ENCODE measurements at places on chromosomes 16 and 17.

DNA sequence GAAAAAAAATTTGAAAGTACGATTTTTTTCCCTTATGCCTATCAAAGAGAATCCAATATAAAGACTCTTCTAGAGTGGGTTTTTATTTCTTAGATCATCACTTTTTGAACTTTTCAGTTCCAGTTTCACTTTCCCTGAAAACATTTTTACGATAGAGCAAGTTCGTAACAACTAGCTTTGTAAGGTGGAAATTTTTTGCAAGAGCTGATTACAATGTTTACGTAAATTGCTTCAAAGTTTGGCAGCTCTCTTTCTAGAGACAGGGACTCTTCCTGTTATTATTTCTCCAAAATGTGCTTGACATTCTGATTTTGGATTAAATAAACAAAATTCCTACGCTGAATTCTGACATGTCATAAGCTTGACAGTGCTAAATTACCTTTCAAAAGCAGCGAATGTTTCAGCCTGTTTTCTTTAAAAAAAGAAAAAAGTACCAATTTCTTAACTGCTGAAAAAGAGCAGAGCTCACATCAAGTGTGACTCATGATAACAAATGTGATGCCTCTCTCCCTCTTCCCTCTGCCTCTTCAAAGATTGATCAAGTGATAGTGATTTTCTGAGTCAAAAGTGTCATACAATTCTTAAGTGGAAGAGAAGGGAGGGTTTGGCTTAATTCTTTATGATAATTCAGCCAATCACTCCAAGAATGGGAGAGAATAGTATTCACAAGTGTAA, 175.2 kb downstream of the KCNJ2 start:
- peak overlapping the region; percentile 35 for H3K4me3 ChIP-seq
- peak overlapping the region; percentile 55 for H3K27ac ChIP-seq
- peaks cover 11% of the 10 kb centered on the region for H3K4me1 ChIP-seq
- peaks cover 4% of the 10 kb centered on the region for H3K27me3 ChIP-seq
- DNase-seq, result no peak

DNA sequence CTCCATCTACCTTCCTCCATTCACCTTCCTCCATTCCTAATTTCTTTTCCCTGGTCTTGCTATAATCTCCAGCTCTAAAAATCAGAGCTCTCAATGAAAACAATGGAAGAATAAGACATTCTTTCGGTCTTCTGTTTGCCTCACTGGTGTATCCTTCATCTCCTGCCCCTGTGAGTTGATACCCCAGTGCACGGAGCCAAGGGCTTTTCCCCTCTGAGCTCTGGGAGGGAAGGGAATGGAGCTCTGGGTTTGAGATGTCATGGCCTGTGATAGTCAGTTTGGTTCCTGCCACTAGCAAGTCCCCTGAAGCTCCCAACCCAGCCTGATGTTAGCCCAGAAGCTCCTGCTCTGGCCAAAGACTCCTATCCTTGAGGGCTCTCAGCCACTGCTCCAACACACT, 36.6 kb upstream of the DNAH9 start:
- H3K27me3 ChIP-seq, result no peaks in the 10 kb centered on the region
- no peaks in the 10 kb centered on the region for H3K36me3 ChIP-seq
- DNase-seq, result no peak
- H3K4me3 ChIP-seq, result no peak overlapping the region
- H3K4me1 ChIP-seq, result no peaks in the 10 kb centered on the region
- H3K27ac ChIP-seq, result no peak overlapping the region

GRCh38 chr16:90083139-90083538, 6.0 kb upstream of the PRDM7 start:
- H3K27me3 ChIP-seq, result peaks cover 5% of the 10 kb centered on the region
- peak overlapping the region; percentile 85 for H3K4me3 ChIP-seq
- DNase-seq, result peak; percentile 12
- no peaks in the 10 kb centered on the region for H3K36me3 ChIP-seq

DNA sequence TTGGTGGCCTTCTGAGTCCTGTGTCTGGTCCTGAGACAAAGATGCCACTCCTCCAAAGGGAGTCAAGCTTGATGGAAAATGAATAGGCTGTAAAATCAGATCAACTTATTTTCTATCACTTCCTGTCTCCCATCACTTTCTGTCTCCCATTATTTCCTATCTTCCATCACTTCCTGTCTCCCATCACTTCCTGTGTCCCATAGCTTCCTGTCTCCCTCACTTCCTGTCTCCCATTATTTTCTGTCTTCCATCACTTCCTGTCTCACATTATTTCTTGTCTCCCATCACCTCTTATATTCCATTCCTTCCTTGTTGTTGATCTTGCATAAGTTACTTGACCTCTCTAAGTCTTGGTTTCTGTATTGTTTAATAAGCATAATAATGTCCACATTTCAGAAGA, 418.5 kb upstream of the EEF2KMT start:
- peaks cover 1% of the 10 kb centered on the region for H3K27me3 ChIP-seq
- no peak overlapping the region for H3K27ac ChIP-seq
- DNase-seq, result no peak
- H3K36me3 ChIP-seq, result no peaks in the 10 kb centered on the region

DNA sequence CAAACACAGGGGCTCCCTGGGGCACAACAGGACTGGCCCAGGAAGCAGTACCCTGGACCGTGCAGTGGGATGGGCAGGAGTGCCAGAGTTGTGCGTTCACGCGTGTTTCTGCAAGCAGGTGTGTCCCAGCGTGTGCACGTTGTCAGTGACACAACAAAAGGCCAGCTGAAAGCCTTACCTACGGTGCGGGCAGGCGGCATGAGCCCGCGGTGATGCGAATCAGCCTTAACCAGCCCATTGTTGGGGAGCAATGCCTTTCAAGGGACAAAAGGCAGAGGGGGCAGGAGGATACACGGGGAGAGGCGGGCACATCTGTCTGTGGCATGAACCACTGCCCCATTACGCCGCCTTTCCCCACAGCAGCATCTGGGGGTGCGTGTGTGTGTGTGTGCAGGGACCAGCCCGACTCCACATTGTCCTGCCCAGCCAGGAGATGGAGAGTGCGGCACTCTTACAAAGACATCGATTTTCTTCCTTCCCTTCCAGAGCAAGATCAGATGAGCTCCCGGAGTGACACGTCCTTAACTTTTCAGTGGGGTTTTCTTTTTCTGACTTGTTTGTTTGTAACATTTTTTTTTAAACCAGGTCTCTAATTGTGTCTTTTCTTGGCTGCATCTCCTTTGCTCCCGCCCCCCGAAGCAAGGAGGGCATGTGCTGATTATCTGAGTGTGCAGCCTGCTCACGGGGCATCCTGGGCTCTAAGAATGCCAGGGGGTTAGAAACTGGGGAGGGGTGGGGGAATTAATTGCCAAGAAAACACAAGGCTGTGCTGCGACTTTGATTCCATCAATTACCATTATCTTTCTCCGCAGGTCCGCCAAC, 158.1 kb downstream of the ZNF423 start:
- H3K27ac ChIP-seq, result no peak overlapping the region
- no peaks in the 10 kb centered on the region for H3K4me1 ChIP-seq
- H3K36me3 ChIP-seq, result no peaks in the 10 kb centered on the region
- H3K4me3 ChIP-seq, result no peak overlapping the region
- H3K27me3 ChIP-seq, result peaks cover 12% of the 10 kb centered on the region
- no peak for DNase-seq

DNA sequence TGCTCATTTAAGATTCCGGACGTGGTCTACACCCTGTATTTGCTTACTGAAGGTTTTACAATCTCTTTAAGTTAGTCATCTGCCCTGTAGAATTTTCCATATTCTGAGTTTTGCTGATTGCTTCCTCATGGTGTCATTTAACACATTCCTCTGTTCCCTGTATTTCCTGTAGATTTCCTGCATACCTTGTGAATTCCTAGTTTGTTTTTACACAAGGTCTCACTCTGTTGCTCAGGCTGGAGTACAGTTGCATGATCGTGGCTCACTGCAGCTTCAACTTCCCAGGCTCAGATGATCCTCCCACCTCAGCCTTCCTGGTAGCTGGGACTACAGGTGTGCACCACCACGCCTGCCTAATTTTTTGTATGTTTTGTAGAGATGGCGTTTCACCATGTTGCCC, 66.8 kb downstream of the CMIP start:
- no peak for DNase-seq
- no peaks in the 10 kb centered on the region for H3K36me3 ChIP-seq
- no peak overlapping the region for H3K4me3 ChIP-seq
- no peaks in the 10 kb centered on the region for H3K27me3 ChIP-seq

DNA sequence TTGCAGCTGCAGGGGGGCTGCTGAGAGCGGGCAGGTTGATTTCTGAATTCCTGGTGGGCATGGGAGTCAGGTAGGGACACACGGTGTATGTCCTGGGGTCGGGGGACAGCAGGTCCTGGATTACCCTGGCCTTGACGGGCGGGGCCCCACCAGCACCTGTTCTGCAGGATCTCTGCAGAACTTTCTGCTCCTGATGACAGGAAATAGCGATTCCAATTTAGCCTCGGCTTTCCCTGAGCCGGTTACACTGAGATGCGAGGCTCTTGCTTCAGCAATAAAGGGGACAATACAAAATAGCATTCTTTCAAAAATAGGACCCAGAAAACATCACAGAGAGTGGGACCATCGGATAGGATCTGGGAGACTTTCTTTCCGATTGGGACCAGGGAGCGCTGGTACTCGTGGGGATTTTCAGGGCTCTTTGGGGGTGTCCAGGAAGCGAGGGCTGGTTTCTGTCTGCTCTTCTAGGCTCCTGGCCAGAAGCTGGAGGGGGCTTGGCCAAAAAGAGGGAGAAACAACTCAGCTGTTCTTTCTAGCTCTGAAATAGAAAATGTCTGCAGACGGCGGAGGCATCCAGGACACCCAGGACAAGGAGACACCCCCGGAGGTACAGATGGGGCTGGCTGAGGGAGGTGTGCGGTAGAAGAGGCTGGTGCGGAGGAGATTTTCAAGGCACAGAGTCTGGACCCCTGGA, 642 bp downstream of the ZNF205 start:
- no peaks in the 10 kb centered on the region for H3K4me1 ChIP-seq
- H3K27ac ChIP-seq, result no peak overlapping the region
- no peak overlapping the region for H3K4me3 ChIP-seq
- no peaks in the 10 kb centered on the region for H3K36me3 ChIP-seq
- peaks cover 8% of the 10 kb centered on the region for H3K27me3 ChIP-seq

DNA sequence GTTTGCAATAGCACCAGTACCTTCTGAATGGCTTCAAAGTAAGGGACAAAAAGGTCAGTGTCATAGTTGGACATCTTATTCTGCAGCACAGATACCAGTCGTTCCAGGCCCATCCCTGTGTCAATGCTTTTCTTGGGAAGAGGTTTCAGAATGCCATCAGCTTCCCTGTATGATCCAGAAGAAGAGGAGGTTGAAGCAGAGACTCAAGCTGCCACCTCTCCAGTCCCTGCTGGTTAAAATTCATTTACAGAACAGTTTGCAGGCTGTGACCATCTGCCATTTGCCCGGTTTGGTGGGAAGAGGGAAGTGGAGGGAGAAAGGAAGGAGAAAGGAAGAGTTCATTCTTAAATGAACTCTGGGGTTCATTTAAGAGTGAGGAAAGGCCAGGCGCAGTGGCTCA, 18.4 kb upstream of the EXOSC6 start:
- H3K36me3 ChIP-seq, result peaks cover 62% of the 10 kb centered on the region
- no peaks in the 10 kb centered on the region for H3K4me1 ChIP-seq
- no peak overlapping the region for H3K27ac ChIP-seq
- no peaks in the 10 kb centered on the region for H3K27me3 ChIP-seq
- H3K4me3 ChIP-seq, result no peak overlapping the region
- no peak for DNase-seq

DNA sequence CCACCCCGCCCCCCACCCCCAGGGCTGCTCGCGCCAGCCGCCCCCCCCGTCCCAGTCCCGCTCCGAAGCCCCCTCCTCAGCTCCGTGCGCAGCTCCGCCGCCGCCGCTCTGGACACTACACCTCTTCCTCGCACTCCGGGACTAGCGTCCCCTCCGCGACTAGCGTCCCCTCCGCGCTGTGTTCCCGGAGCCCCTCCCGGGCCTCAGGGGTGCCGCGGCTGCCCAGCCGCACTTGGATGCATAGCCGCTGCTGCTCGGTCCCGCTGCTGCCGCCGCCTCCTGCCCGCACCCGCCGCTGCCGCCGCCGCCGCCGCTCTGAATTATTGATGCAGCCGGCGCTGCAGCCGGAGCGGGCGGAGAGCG, at the start of gene CBLN1:
Gene CBLN1 (minus strand): TSS at position 359 of the 363 bp plus-strand sequence. CDS start 373 bp downstream, outside the sequence.
- H3K27me3 ChIP-seq, result peaks cover 65% of the 10 kb centered on the region
- peaks cover 12% of the 10 kb centered on the region for H3K4me1 ChIP-seq
- DNase-seq, result no peak
- H3K4me3 ChIP-seq, result peak within 1 kb of the TSS; percentile 38

GRCh38 chr17:63842173-63842539, 329 bp downstream of the SMARCD2 start:
- H3K36me3 ChIP-seq, result peaks cover 6% of the 10 kb centered on the region
- DNase-seq, result peak; percentile 59
- H3K27ac ChIP-seq, result peak overlapping the region; percentile 94
- peak overlapping the region; percentile 98 for H3K4me3 ChIP-seq

GRCh38 chr17:29240968-29241963, 5.4 kb upstream of the CRYBA1 start:
- no peak overlapping the region for H3K27ac ChIP-seq
- H3K4me3 ChIP-seq, result no peak overlapping the region
- no peaks in the 10 kb centered on the region for H3K27me3 ChIP-seq
- peak; percentile 30 for DNase-seq

DNA sequence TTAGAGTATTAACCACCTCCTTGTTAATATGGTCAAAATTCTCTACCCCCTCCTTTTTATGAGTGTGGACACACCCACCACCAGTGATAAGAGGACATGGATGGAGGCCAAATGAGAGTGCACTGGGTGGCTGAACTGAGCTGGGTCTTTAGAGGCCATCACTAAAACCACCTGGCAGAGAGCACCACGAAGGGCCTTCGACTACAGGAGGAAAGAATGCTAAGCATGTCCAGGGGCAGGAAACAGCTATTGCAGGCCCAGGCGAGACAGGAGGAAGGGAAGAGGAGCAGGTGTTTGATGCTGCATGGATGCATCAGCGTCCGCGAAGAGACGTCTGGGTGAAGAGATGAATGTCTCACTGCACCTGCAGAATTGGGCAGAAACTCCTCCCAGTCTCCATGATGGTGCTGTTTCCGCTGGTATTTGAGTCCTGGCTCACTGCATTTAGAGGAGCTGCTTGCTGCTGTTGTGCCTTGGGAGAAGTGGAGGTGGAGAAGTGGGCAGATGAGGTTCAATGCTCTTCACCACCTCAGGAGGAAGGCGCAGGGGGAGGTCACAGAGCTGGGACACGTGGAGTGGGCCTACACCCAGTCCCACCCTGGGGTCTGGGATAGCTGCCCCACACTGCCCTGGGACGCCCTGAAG, 33.2 kb downstream of the SPHK1 start:
- H3K36me3 ChIP-seq, result no peaks in the 10 kb centered on the region
- H3K27me3 ChIP-seq, result no peaks in the 10 kb centered on the region
- DNase-seq, result no peak
- H3K4me3 ChIP-seq, result no peak overlapping the region

DNA sequence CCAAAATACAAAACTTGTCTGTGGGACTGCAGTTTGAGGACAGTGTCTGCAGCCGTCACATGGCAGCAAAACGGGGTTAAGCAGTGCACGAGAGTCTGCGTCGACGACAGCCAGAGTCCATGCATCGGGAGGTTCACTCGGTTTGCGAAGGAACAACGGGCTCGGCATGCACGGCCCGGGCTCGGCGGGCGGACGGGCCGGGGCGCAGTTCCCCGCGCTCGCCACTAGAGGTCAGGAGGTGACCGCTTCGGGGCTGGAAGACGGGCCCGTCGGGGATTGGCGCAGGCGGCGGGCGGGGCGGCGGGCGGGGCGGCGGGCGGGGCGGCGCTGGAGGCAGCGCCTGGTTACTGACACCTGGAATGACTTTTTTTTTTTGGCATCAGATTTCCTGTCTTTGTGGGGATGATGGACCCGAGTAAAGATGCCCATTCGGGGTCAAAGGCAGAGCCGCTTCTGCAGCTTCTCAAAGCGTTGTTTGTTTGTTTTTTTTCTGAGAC, 6.5 kb downstream of the SCGB1C2 start:
- H3K4me1 ChIP-seq, result peaks cover 2% of the 10 kb centered on the region
- H3K4me3 ChIP-seq, result no peak overlapping the region
- H3K27ac ChIP-seq, result no peak overlapping the region
- no peaks in the 10 kb centered on the region for H3K36me3 ChIP-seq
- peaks cover 4% of the 10 kb centered on the region for H3K27me3 ChIP-seq

Data from activated CD8-positive, alpha-beta T cell treated with anti-CD3 and anti-CD28 coated beads for 36 hours (primary cell).